ENCODE measurements at places on chromosomes 12 and 14.

DNA sequence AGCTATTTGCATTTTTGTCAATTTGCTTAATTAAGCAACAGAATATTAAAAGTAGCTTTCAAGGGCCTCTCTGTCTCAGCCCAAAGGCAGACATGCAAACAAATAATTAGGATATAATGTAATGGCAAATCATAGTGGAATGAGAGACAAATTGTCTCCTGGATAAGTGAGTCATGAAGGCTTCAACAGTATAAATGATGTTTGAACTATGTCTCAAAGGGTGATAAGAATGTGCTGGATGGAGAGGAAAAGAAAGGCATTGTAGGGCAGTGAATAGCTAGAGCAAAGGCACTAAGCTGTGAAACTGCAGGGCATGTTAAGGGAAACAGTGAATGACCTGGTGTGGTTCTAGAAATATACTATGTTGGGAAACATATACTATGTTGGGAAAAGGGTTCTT lies 53.5 kb upstream of the PPP1R12A start:
- H3K27ac ChIP-seq: no peak overlapping the region
- no peak for DNase-seq
- H3K4me3 ChIP-seq: no peak overlapping the region
- peaks cover 11% of the 10 kb centered on the region for H3K27me3 ChIP-seq
- peaks cover 3% of the 10 kb centered on the region for H3K4me1 ChIP-seq

DNA sequence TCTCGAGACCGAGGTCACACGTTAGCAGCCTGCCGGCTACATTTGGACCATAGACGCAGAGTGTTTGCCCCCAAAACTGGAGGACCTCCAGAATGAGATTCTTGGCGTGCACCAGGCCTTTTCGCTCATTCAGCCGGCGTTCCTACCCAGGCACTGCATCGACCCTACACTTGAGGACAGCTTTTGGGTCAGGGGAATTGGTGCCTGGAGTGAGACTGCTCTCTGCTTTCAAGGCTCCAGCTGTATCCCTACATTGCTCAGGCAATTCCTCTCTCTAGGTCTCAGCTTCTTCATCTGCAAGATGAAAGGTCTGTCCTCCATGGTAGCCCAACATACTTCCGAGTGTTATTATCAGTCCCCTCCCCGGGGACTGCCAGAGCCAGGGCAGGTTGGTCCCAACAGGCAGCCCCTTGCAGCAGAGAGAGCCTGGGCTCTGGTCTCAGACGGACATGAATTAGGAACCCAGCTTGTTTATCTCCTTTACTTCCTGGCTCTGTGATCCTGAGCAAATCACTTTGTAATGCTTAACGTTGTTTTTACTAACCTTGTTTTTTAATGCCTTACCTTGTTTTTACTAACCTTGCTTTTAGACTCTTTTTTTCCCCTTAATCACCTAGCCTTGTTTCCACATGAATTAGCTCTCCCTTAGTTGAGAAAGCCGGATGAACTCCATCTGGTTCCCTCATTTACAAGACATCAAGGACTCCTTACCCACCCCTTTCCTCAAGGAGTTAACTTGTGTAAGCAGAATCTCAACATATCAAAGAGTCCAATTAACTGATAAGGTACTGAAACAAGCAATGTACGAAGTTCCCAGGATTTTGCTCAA lies 892 bp downstream of the TCHP start:
- peak overlapping the region; percentile 85 for H3K27ac ChIP-seq
- H3K36me3 ChIP-seq: peaks cover 24% of the 10 kb centered on the region
- H3K4me3 ChIP-seq: peak overlapping the region; percentile 96
- no peaks in the 10 kb centered on the region for H3K27me3 ChIP-seq
- peaks cover 15% of the 10 kb centered on the region for H3K4me1 ChIP-seq

DNA sequence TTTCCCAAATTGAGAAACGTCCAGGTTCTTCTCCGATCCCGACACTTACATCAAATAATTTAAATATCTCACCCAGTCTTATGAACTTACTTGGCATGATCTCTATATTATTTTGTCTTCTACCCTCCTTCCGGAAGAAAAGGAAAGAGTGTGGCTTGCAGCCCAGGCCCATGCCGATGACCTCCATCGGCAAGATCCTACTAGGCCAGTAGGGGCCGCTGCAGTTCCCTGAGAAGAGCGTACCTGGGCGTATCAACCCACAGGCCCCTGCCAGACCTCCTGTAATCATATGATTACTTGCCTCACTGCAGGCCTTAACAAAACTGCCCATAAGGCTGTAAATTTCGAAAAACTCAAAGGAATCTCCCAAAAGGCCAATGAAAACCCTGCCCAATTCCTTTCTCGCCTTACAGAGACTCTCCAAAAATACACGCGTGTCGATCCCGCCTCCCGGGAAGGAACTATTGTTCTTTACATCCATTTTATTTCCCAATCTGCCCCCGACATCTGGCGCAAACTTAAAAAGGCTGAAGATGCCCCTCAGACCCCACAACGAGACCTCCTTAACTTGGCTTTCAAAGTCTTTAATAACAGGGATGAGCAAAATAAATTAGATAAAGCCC lies 69.6 kb downstream of the MOK start:
- no peaks in the 10 kb centered on the region for H3K36me3 ChIP-seq
- H3K4me1 ChIP-seq: no peaks in the 10 kb centered on the region
- DNase-seq: peak; percentile 63
- H3K27me3 ChIP-seq: peaks cover under 1% of the 10 kb centered on the region

DNA sequence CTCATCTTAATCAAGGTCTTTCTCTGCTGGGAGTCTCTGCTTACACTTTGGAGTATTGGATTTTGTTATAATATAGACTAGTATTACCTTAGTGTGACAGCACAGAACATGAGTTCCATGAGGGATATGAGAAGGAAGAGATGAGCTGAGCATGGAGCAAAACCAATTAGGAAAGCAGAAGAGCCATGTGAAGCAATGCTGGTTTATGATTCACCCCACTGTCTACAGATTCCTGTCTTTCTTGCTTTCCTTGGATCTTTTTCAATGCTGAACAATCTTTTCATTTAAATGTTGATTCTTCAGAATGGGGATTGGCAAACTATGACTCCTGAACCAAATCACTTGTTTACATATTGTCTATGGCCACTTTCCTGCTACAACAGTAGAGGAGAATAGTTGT lies 70.4 kb upstream of the KITLG start:
- H3K36me3 ChIP-seq: no peaks in the 10 kb centered on the region
- no peaks in the 10 kb centered on the region for H3K27me3 ChIP-seq
- H3K27ac ChIP-seq: no peak overlapping the region
- H3K4me1 ChIP-seq: no peaks in the 10 kb centered on the region
- no peak for DNase-seq

DNA sequence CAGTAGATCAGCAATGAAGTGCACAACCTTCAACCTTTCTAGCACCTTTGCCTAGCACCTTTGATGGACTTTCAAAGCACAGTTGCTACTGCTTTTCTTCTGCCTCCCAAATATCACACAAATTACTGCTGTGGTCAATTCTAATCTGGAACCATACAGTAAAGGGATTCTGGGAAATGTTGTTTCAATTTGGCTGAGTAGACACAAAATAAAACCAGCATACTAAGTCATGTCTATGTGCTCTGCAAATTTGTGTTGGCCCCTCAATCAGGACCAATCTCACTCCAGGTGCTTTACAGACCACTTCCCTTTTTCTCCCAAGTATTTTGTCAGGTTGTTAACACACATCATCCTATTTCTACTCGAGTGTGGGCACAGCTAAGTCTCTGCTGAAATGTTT lies 38.3 kb upstream of the ADAMTS20 start:
- no peak overlapping the region for H3K27ac ChIP-seq
- H3K27me3 ChIP-seq: no peaks in the 10 kb centered on the region
- H3K4me1 ChIP-seq: no peaks in the 10 kb centered on the region
- H3K36me3 ChIP-seq: no peaks in the 10 kb centered on the region

- H3K4me3 ChIP-seq: no peak overlapping the region
- peaks cover 12% of the 10 kb centered on the region for H3K27me3 ChIP-seq
- H3K4me1 ChIP-seq: peaks cover 5% of the 10 kb centered on the region
- H3K36me3 ChIP-seq: no peaks in the 10 kb centered on the region
Measured at GRCh38 chr12:31235868-31236395, 90.0 kb downstream of the SINHCAF start.

- H3K4me1 ChIP-seq: no peaks in the 10 kb centered on the region
- no peak overlapping the region for H3K27ac ChIP-seq
- no peak for DNase-seq
- H3K27me3 ChIP-seq: no peaks in the 10 kb centered on the region
- no peak overlapping the region for H3K4me3 ChIP-seq
Measured at GRCh38 chr12:99619389-99620158, 28.0 kb upstream of the GARIN6 start.

DNA sequence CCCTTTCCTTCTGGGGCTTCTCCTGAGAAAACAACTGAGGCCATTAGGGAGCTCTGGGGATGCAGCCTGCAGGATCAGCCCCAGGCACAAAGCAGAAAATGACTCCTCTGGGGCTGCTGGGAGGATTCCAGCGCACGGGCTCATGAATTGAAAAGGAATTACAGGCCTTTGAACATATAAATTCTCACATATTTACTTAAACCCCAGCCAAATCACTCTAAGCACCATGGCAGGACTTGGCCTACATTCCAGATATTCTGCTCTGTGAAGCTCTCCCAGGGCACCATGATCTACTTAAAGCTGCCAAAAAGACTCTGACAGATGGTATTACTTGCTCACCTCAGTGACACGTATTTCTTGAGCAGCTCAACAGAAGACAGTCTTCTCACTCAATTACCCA lies 87.2 kb downstream of the ZFC3H1 start:
- H3K4me1 ChIP-seq: no peaks in the 10 kb centered on the region
- no peak overlapping the region for H3K4me3 ChIP-seq
- no peak overlapping the region for H3K27ac ChIP-seq
- peaks cover 18% of the 10 kb centered on the region for H3K27me3 ChIP-seq

- no peaks in the 10 kb centered on the region for H3K27me3 ChIP-seq
- DNase-seq: no peak
- H3K4me3 ChIP-seq: no peak overlapping the region
Measured at GRCh38 chr14:60154671-60155070, 10.5 kb downstream of the DHRS7 start.

GRCh38 chr14:22532345-22533056 lies 56.5 kb downstream of the DAD1 start:
- peaks cover 87% of the 10 kb centered on the region for H3K4me1 ChIP-seq
- DNase-seq: no peak
- no peaks in the 10 kb centered on the region for H3K27me3 ChIP-seq
- H3K27ac ChIP-seq: peak overlapping the region; percentile 88
- peaks cover 89% of the 10 kb centered on the region for H3K36me3 ChIP-seq
- peak overlapping the region; percentile 76 for H3K4me3 ChIP-seq

GRCh38 chr14:100857233-100857922 lies 31.5 kb downstream of the MEG3 start:
- DNase-seq: no peak
- H3K36me3 ChIP-seq: no peaks in the 10 kb centered on the region
- no peak overlapping the region for H3K27ac ChIP-seq

DNA sequence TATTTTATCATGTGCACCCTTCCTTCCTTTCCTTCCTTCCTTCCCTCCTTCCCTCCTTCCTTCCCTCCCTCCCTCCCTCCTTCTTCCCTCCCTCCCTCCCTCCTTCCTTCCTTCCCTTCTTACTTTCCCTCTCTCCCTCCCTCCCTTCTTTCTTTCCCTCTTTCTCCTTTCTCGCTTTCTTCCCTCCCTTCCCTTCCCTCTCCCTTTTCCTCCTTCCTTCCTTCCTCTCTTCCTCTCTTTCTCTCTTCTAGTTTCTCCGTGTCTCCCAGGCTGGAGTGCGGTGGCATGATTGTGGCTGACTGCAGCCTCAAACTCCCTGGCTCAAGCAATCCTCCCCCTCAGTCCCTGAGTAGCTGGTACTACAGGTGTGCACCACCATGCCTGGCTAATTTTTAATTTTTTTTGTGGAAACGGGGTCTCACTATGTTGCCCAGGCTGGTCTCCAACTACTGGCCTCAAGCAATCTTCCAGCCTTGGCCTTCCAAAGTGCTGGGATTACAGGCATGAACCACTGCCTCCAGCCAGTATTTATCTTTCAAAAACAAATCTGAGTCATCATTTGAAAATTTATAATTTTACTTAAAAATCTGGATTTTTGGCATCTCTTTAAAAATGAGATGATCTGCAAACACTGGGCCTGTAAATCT lies 7.8 kb downstream of the C1RL start:
- peaks cover 37% of the 10 kb centered on the region for H3K36me3 ChIP-seq
- H3K27ac ChIP-seq: no peak overlapping the region
- DNase-seq: no peak
- H3K27me3 ChIP-seq: no peaks in the 10 kb centered on the region

- H3K36me3 ChIP-seq: peaks cover 19% of the 10 kb centered on the region
- peak overlapping the region; percentile 47 for H3K27ac ChIP-seq
- H3K4me3 ChIP-seq: no peak overlapping the region
- no peak for DNase-seq
- H3K27me3 ChIP-seq: no peaks in the 10 kb centered on the region
Measured at GRCh38 chr14:52402812-52403526, 88.9 kb downstream of the PTGER2 start.

- H3K27ac ChIP-seq: peak overlapping the region; percentile 98
- DNase-seq: no peak
- peak overlapping the region; percentile 86 for H3K4me3 ChIP-seq
- peaks cover 27% of the 10 kb centered on the region for H3K36me3 ChIP-seq
- H3K4me1 ChIP-seq: peaks cover 64% of the 10 kb centered on the region
Measured at GRCh38 chr12:124916374-124917134, 2.1 kb upstream of the UBC start.

- H3K36me3 ChIP-seq: no peaks in the 10 kb centered on the region
- no peak overlapping the region for H3K4me3 ChIP-seq
- no peak overlapping the region for H3K27ac ChIP-seq
Measured at GRCh38 chr12:88897723-88898122, 317.5 kb upstream of the KITLG start.

- H3K36me3 ChIP-seq: no peaks in the 10 kb centered on the region
- DNase-seq: no peak
- H3K27ac ChIP-seq: no peak overlapping the region
- H3K27me3 ChIP-seq: peaks cover 2% of the 10 kb centered on the region
Measured at GRCh38 chr14:58048219-58048618, 103.8 kb downstream of the ARMH4 start.

Data from activated T-helper 2 cell treated with anti-CD3 and anti-CD28 coated beads, Interferon-gamma antibody, Interleukin-2, Interleukin-4, amounts not matched to agents 10 μg/mL and 5 μg/mL and 100 μg/mL, durations not matched to agents 14 hours and 24 hours and 36 hours (primary cell).